ENCODE measurements at places on chromosomes 11 and 22.

- H3K27me3 ChIP-seq, result peaks cover 1% of the 10 kb centered on the region
- H3K27ac ChIP-seq, result no peak overlapping the region
- DNase-seq, result no peak
- peaks cover 5% of the 10 kb centered on the region for H3K4me1 ChIP-seq
Measured at GRCh38 chr22:28905256-28905832, 22.0 kb downstream of the ZNRF3 start.

GRCh38 chr11:102791271-102792036, 6.5 kb downstream of the MMP1 start:
- no peaks in the 10 kb centered on the region for H3K4me1 ChIP-seq
- H3K4me3 ChIP-seq, result no peak overlapping the region
- DNase-seq, result no peak
- H3K36me3 ChIP-seq, result no peaks in the 10 kb centered on the region

- no peak for DNase-seq
- H3K4me3 ChIP-seq, result peak overlapping the region; percentile 98
- H3K4me1 ChIP-seq, result peaks cover 41% of the 10 kb centered on the region
Measured at GRCh38 chr22:49855251-49855911, 1.7 kb downstream of the ZBED4 start.

- H3K4me3 ChIP-seq, result no peak overlapping the region
- H3K27me3 ChIP-seq, result no peaks in the 10 kb centered on the region
- no peaks in the 10 kb centered on the region for H3K4me1 ChIP-seq
- H3K27ac ChIP-seq, result no peak overlapping the region
- H3K36me3 ChIP-seq, result no peaks in the 10 kb centered on the region
Measured at GRCh38 chr11:79185351-79185750, 255.5 kb downstream of the TENM4 start.

DNA sequence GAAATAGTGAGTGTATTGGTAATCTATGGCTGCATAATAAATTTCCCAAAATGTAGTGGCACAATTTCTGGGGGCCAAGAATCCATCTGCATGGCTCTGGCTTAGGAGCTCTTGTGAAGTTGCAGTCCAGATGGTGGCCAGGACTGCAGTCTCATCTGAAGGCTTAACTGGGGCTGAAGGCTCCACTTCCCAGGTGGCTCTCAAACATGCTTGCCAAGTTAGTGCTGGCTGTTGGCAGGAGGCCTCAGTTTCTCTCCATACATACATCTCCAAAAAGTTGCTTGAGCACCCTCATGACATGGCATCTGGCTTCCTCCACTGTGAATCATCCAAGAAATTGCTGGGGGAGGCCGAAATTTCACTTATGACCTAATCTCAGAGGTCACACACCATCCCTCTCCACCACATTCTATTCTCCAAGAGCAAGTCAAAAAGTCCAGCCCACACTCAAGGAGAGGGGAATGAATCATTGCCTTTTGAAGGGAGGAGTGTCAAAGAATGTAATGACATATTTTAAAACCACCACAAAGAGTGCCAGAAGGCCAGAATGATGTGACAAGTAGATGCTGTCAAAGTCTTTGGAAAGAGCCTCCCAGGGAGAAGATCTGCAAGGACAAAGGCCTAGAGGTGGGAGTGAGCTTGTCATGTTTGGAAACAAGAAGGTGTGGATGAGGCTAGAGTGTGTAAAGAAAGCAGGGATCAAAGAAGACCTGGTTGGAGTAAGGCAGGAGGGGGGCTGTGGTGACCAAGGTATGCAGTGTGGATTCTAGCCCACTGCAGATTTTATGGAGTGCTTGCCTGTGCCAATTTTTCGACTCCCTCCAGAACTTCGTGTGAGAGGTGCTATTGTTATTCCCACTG, 566.2 kb downstream of the MIAT start:
- H3K27ac ChIP-seq, result no peak overlapping the region
- H3K4me1 ChIP-seq, result no peaks in the 10 kb centered on the region
- H3K4me3 ChIP-seq, result no peak overlapping the region
- H3K27me3 ChIP-seq, result no peaks in the 10 kb centered on the region

DNA sequence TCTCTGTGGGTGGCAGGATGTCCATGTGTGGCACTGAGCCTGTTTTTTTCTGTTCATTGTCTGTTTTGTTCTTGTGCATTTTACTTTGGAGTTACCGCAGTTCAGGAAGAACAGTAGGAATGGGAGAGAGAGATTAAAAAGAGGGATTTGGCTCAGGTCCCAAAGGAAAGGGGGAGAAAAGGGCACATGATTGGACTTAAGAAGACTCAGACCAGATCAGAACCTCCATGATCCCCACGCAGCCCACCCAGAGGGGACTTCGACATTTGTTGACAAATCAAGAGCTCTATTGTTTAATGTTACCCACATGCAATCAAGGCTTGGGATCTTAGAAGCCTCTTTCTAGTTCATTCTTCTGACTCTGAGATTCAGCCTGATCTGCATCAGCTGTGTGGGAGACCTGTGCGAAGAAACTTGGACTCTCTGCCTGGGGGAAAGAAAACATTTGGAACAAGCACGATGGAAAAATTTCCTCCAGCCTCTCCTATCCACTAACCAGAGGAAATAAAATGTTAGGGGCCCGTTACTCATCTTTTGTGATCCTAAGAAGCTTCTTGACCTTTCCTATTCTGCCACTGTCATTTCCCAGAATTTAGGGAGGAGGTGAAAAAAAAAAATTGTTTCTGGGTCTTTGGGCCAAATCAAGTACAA, 119.2 kb downstream of the SPON1 start:
- H3K4me1 ChIP-seq, result no peaks in the 10 kb centered on the region
- H3K27me3 ChIP-seq, result peaks cover 63% of the 10 kb centered on the region
- H3K27ac ChIP-seq, result no peak overlapping the region

DNA sequence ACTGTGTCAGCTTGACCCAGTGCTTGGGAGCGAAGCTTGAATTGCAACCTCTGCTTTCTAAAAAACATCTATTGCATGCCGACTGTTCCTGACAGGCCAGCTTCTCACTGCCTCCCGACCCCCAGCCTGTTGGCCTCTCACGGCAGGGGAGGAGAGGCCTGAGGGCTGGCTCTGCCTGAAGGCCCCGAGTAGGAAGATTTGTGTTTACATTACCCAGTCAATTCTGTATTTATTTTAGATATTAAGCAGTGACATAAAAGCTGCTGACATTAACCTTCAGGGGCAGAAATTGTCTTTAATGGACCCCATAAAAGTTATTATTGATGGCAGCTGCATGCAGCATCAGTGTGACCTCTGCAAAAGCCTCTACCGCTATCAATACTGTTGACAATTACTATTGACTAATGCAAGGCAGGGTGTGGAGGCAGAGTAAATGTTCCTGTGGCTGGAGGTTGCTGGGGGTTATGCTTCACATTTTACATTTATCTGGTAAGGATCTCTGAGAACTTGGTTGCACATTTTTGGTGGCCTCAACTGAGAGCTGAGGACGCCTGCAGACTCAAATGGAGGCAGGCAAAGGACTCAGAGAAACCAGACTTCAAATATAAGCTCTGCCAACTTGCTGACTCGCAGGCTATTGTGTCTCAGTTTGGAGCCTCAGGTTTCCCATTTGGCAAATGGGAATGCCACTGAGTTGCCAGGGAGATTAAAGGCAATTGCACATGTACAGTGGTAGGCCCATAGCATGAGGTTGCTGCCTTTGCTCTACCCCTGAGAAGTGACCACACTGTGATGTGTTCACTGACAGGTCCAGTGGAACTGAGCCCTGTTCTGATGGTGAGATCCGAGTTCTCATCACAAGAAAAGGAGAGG, 380.5 kb downstream of the TENM4 start:
- H3K36me3 ChIP-seq, result no peaks in the 10 kb centered on the region
- no peak for DNase-seq
- H3K27me3 ChIP-seq, result peaks cover 24% of the 10 kb centered on the region
- no peak overlapping the region for H3K4me3 ChIP-seq
- no peaks in the 10 kb centered on the region for H3K4me1 ChIP-seq

DNA sequence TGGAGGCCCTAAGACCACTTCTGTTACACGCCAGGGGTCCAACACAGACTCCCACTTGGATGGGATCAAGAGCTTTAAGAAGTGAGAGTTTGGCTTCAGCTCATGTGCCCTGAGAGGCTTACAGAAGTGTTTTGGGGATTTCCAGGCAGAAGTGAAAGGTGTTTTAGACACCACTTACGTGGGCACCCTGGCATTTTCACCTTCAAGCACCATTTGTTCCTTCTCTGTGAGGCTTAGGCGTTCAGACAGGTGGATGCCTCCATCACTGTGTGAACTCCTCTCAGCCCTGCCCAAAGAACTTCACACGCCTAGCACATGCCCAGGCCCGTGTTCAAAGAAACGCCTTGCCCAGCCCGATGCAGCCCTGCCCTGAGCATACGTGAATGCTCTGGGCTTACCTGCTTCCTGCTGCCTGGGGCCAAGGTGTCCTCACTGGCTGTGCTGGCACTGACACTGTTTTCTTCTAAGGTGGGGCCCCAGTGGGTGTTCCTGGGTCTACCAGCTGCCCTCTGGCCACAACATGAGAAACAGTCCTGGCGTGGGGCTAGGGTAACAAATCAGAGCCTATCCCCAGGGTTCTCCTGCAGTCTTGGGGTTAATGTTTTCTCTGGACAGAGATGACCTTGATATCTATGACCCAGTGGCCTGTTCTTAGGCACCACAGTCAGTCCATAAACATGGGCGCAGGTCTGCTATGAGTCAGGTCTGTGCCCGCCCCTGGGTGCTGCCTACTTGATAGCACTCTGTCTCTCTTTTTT, 34.0 kb downstream of the AMPD3 start:
- peak overlapping the region; percentile 73 for H3K27ac ChIP-seq
- H3K4me1 ChIP-seq, result peaks cover 23% of the 10 kb centered on the region
- H3K4me3 ChIP-seq, result no peak overlapping the region
- H3K36me3 ChIP-seq, result peaks cover 17% of the 10 kb centered on the region
